Naive thymus-derived CD4-positive, alpha-beta T cell (primary cell): ENCODE measurements at places on chromosomes 7 and 10.

- DNase-seq, result no peak
These were observed 667 bp upstream of the TMEM120A start for GRCh38 chr7:75995052-75995471.

GRCh38 chr10:74293686-74294371 is 142.8 kb downstream of the ADK start:
- DNase-seq, result no peak

DNA sequence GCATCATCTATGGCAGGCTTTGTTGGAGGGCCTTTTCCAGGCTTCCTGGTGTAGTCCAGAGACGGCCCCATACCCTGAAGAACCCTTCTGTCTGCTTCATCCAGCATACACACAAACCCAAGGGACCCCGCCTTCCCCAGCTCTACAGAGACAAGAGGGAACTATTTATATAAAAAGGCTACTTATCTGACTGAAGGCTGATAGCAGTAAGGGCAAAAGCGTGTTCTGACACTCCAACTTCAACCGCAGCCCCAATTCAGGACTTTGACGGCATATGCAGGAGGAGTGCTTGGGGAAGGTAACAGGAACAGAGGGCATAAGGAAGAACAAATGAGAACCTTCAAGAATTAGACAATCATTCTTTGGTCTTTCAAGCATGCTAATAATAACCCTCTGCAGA is 21.0 kb downstream of the GNA12 start:
- DNase-seq, result no peak

GRCh38 chr7:112481833-112482670 is 1.3 kb downstream of the LSMEM1 start:
- no peak for DNase-seq

DNA sequence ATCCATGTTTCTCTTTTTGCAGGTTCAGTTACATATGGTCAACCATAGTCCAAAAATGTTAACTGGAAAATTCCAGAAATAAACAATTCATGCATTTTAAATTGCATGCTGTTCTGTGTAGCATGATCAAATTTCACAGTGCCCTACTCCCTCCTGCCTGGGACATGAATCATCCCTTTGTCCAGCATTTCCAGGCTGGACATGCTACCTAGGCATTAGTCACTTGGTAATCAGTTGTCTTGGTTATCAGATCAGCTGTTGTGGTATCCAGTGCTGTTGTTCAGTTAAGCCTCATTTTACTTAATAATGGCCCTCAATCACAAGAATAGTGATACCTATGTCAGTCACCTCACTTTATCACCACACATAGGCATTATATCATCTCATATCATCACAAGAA is 7.3 kb upstream of the PNLIP start:
- no peak for DNase-seq

DNA sequence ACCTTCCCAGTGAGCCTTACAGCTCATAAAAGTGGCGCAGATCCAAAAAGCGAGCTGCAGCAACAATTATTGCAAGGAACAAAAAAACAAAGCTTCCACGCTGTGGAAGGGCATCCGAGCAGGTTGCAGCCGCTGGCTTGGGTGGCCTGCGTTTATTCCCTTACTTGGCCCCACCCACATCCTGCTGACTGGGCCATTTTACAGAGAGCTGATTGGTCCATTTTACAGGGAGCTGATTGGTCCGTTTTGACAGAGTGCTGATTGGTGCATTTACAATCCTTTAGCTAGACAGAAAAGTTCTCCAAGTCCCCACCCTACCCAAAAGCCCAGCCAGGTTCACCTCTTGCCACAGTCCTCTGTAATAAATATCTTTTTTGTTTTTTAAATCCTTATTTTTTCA is 85.1 kb downstream of the ADCYAP1R1 start:
- no peak for DNase-seq

GRCh38 chr7:112108981-112109380 is 97.2 kb downstream of the DOCK4 start:
- no peak for DNase-seq

- no peak for DNase-seq
These were observed 1.6 kb downstream of the PHTF2 start for GRCh38 chr7:77800158-77800557.

- DNase-seq, result no peak
These were observed 4.4 kb upstream of the BET1 start for GRCh38 chr7:94008537-94008936.

DNA sequence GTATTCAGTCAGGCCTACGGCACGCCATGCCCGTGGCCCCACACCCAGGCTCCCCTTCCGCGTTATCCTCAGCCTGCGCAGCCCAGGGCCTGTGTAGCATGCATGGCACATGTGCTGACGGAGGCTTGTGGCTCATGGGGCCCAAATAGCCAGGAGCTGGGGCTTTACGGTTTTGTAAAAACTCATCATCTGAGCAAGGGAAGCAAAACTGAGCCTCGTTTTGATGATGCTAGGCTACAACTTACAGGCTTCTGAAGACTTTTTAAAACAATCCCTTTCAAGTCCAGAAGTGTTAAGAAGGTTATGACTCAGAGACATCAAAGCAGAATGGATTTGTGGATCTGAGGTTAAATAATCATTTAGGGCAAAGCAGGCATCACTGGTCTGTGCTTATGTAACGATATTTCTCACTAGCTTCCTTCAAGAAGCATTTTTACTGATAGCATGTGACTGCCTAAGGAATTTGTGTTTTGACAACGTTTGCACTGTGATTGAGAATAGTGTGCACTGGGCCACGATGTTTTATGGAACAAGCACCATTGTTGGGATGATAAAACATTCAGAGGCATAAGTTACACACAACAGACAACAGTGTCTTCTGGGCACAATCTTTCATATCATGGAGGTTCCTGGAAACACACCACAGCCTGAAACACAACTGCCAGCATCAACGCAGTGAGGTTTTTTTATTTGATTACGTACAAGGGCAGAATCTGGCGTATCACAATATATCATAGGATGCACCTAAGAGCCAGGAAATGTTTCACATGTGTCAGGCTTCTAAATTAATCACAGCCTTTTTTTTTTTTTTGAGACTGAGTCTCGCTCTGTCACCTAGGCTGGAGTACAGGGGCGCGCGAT is 274.3 kb downstream of the CCDC3 start:
- DNase-seq, result no peak

DNA sequence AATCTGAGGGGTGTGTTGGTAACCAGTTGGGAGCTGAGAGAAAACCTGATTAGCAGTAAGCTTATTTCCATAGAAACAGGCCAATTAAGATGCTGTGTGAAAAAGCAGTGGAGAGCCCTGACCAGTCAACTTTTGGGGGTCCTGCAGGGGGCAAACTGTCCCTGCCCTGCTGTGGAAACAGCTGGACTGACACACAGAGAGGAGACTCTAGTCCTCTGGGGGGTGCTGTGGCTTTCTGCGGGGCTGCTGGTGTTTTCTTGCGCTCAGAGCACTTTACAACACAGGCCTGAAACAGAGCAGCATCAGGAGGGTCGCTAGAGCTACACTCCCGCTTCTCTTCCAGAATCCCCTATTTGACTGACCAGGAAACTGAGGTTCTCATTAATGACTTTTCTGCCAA is 546.9 kb upstream of the GALNT17 start:
- no peak for DNase-seq

- DNase-seq, result no peak
These were observed 98.9 kb downstream of the LRMDA start for GRCh38 chr10:75530299-75530698.

DNA sequence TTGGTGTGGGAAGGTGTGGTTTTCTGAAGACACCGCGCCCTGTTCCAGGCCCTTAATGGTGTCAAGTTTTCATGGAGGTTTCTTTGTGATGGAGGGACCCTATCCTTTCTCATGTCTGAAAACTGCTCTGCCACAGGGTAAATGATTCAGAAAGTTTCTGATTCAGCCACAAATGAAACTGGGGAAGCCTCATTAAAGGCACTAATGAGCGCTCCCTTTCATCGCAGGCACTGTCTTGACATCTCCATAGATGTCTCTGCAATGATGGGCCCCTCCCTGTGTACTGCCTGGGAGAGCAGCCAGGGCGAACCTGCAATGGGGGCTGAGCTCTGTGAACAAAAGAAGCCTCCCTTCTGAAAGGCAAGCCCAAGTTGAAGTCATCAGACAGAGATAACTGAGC is 355.3 kb downstream of the PRPF18 start:
- DNase-seq, result no peak

GRCh38 chr7:31370609-31371008 is 30.1 kb upstream of the NEUROD6 start:
- DNase-seq, result no peak

GRCh38 chr7:41578700-41579099 is 124.2 kb downstream of the INHBA start:
- no peak for DNase-seq

DNA sequence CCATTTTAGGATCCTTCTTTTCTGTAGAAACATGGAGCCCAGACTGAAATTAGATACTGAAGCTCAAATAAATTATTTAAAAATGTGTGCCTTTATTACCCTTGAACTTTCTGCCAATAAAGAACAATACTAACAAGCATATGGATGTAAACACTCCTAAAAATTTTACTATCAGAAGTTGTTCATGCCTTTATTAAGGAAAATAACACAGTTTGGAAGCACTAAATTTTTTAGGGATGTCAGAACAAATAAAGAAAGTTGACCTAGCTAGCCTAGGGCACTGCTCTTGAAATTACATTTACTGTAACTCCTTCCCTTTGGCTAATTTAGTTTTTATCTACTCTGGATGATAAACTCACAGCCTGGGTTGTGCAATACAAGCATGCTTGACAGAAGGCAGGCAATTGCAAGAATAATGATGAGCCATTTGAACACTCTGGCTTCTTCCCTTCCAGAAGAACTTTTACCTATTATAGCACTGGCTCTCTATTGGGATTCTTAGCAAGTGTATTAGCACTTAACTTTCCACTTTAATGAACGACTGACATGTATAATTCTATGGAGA is 351.7 kb upstream of the C7orf33 start:
- DNase-seq, result no peak

DNA sequence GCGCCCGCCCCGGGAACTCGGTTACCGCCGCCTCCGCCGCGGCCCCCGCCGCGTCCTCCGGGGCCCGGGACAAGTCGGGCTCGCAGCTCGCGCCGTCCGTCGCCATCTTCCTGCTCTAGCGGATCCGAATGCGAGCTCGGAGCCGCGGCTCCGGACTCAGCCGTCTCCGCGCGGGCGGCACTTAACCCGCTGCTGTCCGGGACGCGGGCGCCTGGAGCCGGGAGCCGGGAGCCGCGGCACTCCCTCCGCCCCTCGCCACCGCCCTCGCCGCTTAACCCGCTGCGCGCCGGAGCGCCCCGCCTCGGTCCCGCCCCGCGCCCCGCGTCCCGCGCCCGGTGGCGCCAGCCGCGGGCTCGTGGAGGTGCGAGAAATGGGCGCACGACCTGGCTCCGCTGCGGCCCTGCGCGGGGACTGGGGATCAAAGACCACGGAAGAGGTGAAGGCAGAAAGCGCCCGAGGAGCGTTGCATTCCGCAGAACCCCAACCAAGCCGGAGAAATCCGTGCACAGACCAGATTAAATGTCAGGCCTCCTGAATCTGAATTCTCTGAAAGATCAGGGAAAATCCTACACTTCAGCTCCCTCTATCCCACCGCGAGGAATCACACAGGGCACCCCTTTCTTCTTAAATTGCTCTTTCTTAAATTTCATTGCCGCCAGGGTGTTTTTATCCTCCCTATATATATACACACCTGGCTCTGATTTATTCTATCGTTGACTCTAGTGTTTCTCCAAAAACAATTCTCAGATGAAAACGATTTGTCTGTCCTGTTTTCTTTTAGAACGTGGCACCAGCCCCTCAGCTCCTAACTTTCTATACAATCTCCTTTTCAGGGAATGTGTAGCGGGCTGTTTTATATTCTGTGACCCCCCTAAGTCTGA is at the start of gene CTTNBP2:
Gene CTTNBP2 (minus strand): TSS at position 132 of the 881 bp plus-strand sequence. CDS start 26 bp downstream, at position 106.
- no peak for DNase-seq

DNA sequence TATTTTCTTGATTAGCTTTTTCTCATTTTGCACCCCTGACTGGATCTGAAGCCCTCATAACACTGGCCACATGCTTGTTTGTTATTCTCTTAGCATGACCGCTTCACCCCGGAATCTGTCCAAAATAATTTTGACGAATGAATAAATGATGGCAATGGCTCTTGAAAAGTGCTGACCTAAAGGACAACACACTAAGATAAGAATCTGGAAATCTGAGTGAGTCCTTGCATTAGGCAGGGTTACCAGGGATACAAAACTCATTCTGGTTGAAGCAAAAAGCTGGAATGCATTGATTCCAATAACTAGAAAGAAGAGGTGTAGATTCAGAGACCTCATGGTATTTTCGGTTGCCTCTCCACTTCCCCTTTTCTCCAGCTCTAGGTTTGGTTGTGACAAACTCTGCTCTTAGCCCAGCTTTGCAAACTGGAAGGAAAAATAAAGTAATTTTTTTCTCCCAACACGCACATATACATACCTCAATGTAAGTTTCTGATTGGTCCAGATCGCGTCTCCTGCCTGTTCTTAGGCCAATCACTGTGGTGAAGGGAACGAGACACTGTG is 157.4 kb downstream of the SKIDA1 start:
- DNase-seq, result no peak

- DNase-seq, result no peak
These were observed 57.0 kb downstream of the BRAF start for GRCh38 chr7:140867467-140868462.

DNA sequence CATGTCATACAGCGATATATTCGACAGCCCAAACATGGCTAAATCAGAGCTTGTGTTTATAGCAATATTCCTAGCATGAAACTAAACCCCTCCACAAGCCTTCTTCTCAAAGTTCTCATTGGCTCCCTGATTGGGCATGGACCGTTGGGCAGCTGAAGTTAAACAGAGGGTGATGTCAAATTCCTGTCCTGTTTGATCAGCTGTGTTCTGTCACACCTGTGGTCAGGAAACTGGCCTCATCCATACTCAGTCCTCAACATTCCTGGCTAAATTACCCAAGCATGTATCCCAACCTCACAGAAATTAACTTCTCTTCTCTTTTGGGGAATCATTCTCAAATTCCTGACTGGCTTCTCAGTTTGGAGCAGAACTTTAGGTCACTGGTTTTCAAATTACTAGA is 107.9 kb downstream of the ODAD2 start:
- no peak for DNase-seq

GRCh38 chr10:43702213-43702935 is 53.7 kb upstream of the ZNF32 start:
- no peak for DNase-seq

GRCh38 chr7:92717993-92718716 is 118.2 kb downstream of the CDK6 start:
- DNase-seq, result peak; percentile 61

- DNase-seq, result no peak
These were observed 3.0 kb upstream of the TMEM184A start for GRCh38 chr7:1558841-1559625.

- no peak for DNase-seq
These were observed 99.4 kb upstream of the EFCAB10 start for GRCh38 chr7:105680505-105681187.

DNA sequence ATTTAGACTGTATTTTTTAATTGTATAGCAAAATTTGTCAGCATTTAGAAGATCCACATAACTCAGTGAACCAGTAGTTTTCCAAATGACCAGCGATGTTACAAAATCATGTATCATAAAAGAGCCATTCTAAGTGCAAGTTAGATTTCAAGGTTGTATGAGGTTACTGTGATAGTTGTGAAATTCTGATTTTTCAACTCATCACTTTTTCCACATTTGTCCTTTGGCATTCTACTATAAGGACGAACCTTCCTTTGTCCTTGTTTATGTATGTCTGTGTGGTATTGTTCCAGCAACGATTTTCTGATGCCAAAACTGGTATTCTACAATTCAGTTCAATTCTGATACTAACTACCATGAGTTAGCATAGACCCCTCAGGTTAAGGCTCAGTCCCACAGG is 64.2 kb downstream of the TAX1BP1 start:
- DNase-seq, result no peak

- no peak for DNase-seq
These were observed 25.2 kb upstream of the PRR15 start for GRCh38 chr7:29538389-29538788.

- DNase-seq, result no peak
These were observed 25.8 kb upstream of the EEPD1 start for GRCh38 chr7:36127075-36127740.
